WERI-Rb-1 (cell line): ENCODE measurements at places on chromosomes 7 and 10.

DNA sequence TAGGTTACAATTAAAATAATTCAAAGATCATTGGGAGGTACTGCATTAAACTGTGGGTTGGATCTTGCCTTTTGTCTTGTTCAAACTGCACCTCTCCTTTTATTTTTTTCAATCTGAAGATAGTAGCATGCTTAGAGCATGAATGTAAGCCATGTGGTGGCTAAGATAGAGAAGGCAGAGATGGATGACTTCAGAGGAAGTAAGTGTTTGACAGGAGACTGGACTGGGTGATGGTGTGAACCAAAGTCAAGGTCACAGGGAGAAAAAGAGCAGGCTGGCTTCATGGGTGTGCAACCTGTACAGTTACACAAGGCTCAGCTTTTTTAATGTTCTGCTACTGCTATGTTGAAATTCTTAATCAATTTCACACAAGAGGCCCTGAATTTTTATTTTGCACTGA, 85.6 kb downstream of the ZEB1 start:
- no peak for DNase-seq

GRCh38 chr10:24842856-24843255, 109.5 kb downstream of the PRTFDC1 start:
- no peak for DNase-seq

DNA sequence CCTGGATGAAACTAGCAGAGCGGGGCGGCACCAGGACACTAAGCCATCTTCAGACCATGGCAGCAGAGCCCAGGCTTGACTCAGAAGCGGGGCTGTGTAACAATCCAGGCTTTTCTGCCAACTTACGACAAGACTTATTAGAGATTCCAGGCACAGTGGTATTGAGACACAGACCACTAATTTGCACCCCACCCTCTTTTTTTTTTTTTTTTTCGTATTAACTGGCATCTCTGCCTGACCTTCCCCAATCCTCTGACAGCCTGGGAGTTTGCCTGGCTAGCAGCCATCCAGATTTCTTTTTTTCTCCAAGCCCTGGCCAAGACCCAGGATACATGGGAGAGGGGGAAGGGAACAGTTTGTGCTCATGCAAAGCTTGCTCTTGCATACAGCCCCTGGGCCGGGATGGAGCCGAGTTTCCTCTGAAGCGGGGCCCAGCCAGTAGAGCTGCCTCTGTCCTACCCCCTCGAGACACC, 182.4 kb downstream of the PLXNA4 start:
- DNase-seq, result no peak

- no peak for DNase-seq
These were observed 873.5 kb downstream of the REEP3 start for GRCh38 chr10:64394744-64395143.

- DNase-seq, result no peak
These were observed 97.9 kb downstream of the TSPAN12 start for GRCh38 chr7:120760050-120760449.

- DNase-seq, result no peak
These were observed 1197.7 kb upstream of the LRRN3 start for GRCh38 chr7:109893231-109893630.

- no peak for DNase-seq
These were observed 75.3 kb upstream of the NKX6-2 start for GRCh38 chr10:132861116-132861691.

DNA sequence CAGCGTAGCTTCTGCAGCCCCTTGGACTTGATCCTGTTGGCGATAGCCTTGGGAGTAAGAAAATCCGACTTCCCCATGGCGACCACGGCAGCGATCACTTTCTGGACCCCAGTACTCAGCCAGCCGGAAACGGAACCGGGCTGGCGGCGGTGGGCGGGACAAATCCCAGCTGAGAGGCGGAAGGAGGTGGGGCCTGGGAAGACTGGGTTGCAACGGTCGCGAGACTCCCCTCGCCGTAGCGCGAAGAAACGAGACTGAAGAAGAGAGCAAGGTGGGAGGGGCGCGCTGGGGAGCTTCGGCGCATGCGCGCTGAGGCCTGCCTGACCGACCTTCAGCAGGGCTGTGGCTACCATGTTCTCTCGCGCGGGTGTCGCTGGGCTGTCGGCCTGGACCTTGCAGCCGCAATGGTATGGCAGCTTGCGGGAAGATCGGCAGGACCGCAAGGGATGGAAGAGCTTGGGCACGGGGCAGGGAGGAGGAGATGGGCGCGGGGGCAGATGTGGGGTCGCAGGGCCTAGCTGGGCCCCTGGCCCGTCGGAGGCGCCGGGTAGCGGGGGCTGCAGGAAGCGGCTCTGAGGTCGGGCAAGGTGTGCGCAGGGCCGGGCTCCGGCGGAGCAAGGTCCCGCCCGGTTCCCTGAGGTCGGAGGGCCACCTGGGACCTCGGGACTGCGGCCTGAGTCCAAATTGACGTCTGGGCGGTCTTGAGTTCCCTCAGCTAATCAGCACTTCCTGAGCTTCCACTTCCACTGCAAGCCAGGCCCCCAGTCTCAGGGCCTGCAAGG, at the start of the genes ATP5F1C and KIN:
Gene ATP5F1C (plus strand): TSS at position 321 of the 782 bp plus-strand sequence. CDS start 31 bp downstream, at position 352.
Gene KIN (minus strand): TSS at position 137 of the 782 bp plus-strand sequence. CDS start 60 bp downstream, at position 77.
- DNase-seq, result peak; percentile 91

DNA sequence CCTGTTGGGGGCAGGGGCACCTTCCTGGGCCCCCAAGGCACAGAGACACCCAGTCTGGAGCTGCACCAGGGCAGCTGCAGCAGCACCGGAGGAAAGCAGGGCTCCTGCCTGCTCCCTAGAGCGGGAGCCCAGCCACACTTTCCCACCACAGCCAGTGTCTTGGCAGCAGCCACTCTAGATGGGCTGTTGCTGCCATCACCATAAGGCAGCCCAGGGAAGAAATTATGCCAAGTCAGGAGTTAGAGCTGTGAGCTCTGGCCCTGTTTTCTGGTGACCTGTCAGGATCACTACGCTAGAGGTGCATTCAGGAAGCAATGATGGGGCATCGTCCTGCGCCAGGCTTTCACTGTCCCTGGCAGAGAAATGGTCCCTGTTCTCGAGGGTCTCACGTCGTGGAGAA, 38.0 kb upstream of the ZNRF2 start:
- DNase-seq, result no peak

DNA sequence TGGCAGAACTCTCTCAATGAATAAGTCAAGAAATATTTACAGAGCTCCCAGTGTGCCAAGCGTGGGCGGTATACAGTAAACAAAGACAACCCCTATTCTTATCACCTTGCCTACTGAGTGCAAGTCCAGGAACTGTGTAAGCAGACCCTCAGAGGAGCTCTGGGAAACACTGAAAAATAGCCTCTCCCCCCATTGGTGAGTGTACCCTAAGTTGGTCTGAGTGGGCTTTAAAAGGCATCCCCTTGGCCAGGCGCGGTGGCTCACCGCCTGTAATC, 1.2 kb downstream of the DYDC2 start:
- no peak for DNase-seq

DNA sequence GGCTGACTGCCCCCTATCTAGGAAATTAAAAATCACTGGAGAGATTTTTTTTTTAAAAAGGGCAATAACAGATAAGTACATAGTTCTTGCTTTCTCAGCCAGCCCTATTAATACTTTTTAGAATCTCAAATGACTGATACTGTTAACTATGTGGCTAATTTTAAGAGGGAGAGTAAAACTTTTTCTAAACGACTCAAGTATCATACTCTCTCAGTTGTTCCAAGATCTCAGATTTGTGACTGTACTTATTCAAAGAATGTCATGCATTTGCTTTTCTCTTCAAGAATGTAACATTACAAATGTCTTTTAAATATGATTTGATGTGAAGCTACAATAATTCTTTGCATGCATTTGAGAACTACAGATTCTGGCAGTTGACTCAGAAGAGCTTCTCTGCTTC, 55.4 kb upstream of the RAB11FIP2 start:
- DNase-seq, result no peak

DNA sequence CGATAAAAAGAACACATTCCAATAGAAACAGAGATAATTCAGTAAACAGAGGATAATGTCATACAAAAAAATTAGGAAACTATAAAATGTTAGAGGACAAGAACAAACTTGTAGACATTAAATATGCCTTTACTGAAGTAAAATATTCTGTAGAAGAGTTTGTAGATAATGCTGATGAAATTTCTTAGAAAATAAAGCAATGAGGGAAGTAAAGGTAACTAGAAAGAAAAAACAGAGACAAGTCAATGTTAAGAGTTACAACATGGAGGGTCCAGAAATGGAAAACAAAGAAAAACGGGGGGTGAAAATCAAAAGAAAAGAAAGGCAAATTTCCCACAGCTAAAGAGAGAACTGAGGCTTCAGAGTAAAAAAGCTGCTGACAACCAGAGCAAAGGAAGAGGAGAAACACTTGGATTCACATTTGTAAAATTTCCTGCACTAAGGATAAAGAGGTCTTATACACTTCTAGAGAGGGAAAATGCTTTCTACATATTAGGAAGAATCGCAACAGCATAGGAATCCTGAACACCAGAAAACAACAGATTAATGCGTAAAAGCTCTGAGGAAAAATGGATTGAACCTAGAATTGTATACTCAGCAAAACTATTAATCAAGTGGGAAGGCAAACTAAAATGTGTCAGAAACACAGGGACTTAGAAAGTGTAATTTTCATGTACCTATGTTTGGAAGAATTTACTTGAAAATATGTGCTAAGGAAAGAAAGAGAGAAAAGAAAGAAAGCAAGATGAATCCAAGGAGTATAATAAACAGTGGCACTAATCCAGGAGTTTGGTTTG, 55.0 kb upstream of the AGR3 start:
- no peak for DNase-seq
